Neural progenitor cell (in vitro differentiated cells): ENCODE measurements at places on chromosomes 12 and 14.

DNA sequence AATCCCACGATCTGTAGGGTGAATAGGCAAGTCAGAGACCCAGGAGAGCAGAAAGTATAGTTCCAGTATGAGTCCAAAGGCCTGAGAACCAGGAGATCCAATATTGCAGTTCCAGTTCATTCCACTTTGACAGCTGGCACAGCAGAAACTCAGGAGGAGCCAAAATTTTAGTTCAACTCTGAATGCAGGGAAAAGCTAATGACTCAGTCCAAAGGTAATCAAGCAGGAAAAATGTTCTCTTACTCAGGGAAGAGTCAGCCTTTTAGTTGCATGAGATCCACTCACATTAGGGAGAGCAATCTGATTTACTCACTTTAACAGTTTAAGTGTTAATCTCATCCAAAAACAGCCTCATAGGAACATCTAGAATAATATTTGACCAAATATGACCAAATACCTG, 130.2 kb upstream of the LRFN5 start:
- no peak for DNase-seq

DNA sequence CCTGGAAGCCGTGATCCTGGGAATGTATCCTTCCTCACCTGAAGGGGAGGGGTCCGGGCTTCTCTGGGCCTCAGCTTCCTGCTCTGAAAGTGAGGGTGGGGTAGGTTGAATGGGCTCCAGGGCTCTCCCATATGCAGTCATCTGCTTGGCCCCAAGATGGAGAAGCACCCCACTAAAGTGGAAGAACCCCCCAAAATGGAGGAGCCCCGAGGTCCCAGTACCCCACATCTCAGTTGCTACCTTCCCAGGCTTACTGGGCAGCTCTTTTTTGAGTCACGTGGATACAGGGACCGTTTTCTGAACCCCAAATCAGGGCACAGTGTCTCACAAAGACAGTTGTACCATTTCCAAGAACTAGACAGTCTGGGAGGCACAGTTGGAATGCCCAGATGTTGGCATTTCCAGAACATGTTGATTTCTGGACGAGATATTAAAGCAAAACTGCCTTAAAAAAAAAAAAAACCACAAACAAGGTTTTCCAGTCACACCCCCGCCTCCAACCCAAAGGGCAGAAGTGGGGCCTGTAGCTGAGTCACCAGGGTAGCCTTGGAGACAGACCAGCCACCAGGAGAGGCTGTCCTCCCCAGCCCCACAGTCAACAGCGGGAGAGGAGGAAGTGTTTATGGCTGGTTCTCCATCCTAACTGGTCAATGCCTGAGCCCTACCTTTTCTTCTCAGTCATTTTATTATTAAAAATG, 12.1 kb downstream of the VASH1 start:
- DNase-seq: no peak

DNA sequence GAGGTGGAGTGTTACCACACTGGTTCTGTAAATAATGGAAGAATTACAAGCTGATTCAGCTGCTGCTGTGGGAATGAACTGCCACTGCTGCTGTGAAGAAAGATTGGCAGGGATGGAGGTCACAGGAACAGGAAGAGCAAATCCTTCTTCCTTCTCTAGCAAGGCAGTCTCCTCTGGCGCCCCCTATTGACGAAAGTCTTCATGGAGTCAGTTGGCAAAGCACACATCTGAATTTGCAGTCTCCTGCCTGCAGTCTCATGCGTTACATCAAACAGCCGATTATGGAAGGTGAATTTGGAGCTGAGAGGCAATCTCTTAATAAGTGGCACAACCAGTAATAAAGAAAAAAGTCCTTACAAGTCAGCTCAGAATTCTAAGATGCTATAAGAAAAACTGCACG, 106.0 kb upstream of the TMTC1 start:
- peak; percentile 84 for DNase-seq

GRCh38 chr12:89353188-89353822, 1.0 kb upstream of the DUSP6 start:
- DNase-seq: peak; percentile 87

- no peak for DNase-seq
Observed at GRCh38 chr12:3671330-3672112, 81.4 kb downstream of the CRACR2A start.

GRCh38 chr14:95482627-95483308, 33.7 kb downstream of the SYNE3 start:
- DNase-seq: no peak

- DNase-seq: no peak
Observed at GRCh38 chr12:25051656-25052195, 102.8 kb upstream of the BCAT1 start.

DNA sequence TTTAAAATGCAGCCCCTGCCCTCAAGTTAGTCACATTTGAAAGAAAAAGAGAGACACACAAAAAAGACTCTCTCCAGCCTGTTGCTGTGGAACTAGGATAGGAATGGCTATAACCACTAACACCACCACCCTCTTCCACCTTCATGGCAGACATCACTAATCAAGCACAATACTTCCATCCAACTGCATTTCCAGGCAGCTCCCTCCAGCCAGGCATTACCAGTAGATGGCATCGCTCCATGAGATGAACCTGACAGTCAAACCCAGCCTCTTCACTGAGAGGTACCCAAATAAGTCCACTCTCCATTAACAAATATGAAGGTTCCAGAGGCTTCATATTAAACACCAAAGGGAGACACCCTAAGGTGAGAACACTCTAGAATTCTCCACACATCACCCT, 24.4 kb downstream of the SLC8B1 start:
- no peak for DNase-seq

GRCh38 chr12:48472259-48472658, at the start of gene ANP32D:
ANP32D (plus strand) TSS chr12:48472559; CDS start chr12:48472665, 106 bp downstream.
- DNase-seq: no peak

GRCh38 chr14:28782301-28782700, 15.7 kb downstream of the FOXG1 start:
- DNase-seq: peak; percentile 8
